ENCODE measurements at places on chromosomes 5 and 9.

DNA sequence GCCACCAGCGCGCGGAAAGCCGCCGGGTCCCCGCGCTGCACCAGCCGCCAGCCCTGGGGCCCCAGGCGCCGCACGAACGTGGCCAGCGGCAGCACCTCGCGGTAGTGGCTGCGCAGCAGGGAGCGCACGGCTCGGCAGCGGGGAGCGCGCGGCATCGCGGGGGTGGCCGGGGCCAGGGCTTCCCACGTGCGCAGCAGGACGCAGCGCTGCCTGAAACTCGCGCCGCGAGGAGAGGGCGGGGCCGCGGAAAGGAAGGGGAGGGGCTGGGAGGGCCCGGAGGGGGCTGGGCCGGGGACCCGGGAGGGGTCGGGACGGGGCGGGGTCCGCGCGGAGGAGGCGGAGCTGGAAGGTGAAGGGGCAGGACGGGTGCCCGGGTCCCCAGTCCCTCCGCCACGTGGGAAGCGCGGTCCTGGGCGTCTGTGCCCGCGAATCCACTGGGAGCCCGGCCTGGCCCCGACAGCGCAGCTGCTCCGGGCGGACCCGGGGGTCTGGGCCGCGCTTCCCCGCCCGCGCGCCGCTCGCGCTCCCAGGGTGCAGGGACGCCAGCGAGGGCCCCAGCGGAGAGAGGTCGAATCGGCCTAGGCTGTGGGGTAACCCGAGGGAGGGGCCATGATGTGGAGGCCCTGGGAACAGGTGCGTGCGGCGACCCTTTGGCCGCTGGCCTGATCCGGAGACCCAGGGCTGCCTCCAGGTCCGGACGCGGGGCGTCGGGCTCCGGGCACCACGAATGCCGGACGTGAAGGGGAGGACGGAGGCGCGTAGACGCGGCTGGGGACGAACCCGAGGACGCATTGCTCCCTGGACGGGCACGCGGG lies at the start of gene TERT:
TSS of gene TERT (minus strand) at position 234 of the 815 bp plus-strand sequence. CDS start at position 155, 79 bp downstream.
- peak; percentile 83 for DNase-seq

- peak; percentile 88 for DNase-seq
These were observed 105.5 kb upstream of the ZNF462 start for GRCh38 chr9:106757514-106757913.

DNA sequence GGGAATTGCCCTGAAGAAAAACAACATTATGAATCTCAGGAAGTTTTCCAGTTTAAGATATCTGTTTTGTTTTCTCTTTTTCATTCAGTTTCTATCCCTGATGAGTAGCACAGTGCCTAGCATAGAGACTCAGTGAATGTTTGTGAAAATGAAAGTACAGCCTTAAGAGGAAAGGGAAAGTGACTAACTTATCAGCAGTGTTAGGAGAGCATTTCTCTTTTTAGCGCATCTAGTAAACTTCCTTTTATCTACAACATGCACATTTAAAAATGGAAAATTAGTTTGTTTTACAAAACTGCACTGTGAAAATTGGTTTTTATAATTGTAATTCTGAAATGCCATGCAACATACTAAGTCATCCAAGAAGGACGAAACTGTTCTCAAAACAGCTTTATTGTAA lies 110.8 kb downstream of the SMARCA2 start:
- DNase-seq, result no peak

- DNase-seq, result peak; percentile 30
These were observed 91.5 kb upstream of the CDKN2B start for GRCh38 chr9:22100626-22101025.

DNA sequence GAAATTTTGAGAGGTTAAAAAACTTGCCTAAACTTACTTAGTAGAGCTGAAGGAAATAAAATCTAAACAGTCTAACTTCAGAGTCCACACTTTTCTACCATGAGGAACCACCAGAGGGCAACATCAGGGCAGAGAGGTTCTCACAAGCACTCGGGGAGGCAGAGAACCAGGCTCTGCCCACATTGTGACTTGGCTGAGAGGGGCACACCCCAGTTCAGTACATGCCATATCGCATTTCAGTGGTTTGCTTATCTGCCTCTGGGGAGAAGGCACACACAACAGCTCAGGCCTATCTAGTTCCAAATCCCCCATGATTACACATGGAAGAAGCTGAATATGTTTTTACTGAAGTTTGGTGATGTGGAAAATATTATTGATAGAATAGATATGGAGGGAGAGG lies 49.2 kb downstream of the EQTN start:
- DNase-seq, result peak; percentile 62

- no peak for DNase-seq
These were observed 61.4 kb upstream of the GLRX start for GRCh38 chr5:95884017-95884325.

GRCh38 chr5:109247986-109248385 lies 161.8 kb downstream of the PJA2 start:
- no peak for DNase-seq

DNA sequence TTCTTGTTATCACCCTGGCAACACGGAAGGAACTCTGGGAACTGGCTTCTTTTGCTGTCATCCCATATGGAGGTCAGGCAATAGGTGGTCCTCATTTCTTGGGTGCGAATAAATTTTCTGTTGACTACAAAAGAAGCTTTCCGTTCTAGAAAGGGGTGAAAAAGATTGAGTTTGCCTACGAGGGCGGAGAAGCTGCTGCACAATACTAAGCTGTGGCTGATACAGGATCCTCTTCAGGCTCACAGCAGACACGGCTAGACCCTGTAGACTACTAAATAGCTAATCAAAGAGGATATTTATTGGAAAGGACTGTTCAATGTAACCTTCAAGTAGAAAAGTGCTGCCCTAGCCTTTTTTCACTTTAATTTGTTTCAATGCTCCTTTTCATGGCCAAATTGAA lies 58.1 kb downstream of the TJP2 start:
- DNase-seq, result no peak

- DNase-seq, result no peak
These were observed 76.8 kb downstream of the ISOC1 start for GRCh38 chr5:129171194-129171944.

GRCh38 chr9:126504977-126505455 lies 108.7 kb upstream of the LMX1B start:
- DNase-seq, result no peak

- DNase-seq, result no peak
These were observed 117.7 kb downstream of the MARCHF3 start for GRCh38 chr5:126912616-126913200.

GRCh38 chr5:154265197-154265773 lies 74.8 kb downstream of the GALNT10 start:
- DNase-seq, result no peak

DNA sequence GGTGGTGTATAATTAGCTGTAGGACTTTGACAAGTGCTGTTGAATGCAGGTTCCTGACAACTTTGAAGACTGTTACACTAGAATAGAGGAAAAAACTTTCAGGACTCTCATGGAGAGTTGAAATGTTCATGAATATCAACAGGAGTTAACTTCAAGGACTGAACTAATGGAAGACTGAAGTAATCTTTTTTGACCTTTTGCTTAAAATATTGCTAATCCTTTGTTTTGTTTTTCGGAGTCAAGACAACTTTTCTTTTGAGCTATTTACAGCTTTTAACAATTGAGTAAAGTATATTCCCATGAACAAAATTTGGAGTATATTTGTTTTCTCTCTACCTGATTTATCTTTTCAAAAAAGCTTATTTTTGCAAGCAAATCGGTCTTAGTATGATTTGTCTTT lies 34.1 kb upstream of the MTMR12 start:
- no peak for DNase-seq

GRCh38 chr5:119396030-119396664 lies 40.3 kb downstream of the TNFAIP8 start:
- DNase-seq, result no peak

GRCh38 chr5:98639274-98639673 lies 134.2 kb upstream of the RGMB start:
- peak; percentile 98 for DNase-seq

DNA sequence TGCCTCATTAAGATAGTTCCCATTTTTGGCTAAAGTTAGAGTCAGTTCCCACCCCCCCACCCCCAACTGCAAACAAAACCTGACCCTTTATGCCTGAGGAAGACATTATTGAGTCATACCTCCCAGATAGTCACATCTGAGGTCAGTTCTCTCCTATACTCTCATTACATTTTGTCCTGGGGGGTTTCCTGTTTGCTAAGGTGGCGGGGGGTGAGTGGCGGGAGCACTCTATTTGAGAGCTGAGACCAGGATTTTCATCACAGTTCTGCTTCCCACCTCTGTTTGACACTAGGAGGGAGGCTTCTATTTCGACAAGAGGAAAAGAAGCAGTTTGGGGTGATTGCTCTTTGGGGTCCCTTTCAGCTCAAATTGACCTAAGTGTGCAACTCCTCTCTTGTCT lies 59.4 kb upstream of the ICE1 start:
- no peak for DNase-seq
